ENCODE measurements at places on chromosomes 6 and 20.

DNA sequence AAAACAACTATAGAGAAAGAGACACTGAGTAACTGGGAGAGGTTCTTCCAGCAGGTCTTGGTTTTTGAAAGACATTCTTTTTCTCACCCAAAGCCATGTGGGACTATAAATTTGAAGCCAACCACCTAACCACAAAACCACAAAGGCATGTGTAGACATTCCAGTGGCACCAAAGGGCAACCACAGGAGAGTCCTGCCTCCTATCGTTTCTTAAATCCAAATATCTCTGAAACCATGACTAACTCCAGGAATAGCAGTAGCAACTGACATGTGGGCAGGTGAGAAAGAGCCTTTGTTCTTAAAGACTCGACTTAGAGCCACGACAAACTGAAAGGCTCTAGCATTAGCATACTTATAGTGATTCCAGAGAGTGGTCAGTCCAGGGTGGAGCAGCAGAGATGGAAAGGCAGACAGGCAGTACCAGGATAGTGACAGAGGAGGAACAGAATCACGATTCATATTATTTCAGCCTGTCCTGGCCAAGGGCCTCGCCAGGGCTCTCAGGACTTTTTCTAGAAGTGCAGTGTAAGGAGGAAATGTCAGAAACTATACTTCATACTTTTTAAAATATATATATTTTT is 9.4 kb upstream of the COL9A1 start:
- DNase-seq, result no peak

- DNase-seq, result peak; percentile 63
Measured at GRCh38 chr20:43925215-43925614, 10.6 kb downstream of the TOX2 start.

- DNase-seq, result no peak
Measured at GRCh38 chr20:57616143-57616951, 3.9 kb downstream of the ZBP1 start.

GRCh38 chr20:35828434-35828833 is 56.6 kb downstream of the PHF20 start:
- no peak for DNase-seq

DNA sequence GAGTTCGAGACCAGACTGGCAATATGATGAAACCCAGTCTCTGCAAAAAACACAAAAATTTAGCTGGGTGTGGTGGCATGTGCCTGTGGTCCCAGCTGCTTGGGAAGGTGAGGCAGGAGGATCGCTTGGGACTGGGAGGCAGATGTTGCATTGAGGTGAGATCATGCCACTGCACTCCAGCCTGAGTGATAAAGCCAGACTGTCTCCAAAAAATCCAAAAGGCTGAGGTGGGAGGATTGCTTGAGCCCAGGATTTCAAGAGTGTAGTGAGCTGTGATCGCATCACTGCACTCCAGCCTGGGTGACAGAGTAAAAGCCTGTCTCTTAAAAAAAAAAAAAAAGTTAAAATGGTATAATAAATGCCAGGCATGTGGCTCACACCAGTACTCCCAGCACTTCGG is 1.3 kb upstream of the PTCRA start:
- no peak for DNase-seq

- no peak for DNase-seq
Measured at GRCh38 chr6:56819604-56820003, 135.3 kb upstream of the BEND6 start.

DNA sequence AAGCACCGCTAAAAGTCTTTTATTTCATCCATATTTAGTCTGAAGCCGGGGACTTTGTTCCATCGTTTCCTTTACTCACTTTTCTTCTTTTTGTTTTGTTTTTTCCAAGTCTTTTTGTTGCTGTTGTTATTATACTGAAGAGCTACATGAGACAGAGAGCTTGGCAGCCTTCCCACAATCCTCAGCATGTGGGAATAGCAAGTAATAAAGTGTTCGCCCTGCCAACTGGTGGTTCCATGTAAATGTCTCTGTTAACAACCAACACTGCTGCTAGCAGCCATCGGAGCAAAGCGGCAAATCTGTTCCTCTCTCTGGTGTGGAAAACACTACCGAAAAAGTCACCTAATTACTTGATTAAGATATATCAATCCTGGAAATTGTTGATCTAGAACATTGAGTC is 437.8 kb upstream of the ID4 start:
- DNase-seq, result no peak

- no peak for DNase-seq
Measured at GRCh38 chr6:95095855-95096254, 481.5 kb upstream of the MANEA start.

DNA sequence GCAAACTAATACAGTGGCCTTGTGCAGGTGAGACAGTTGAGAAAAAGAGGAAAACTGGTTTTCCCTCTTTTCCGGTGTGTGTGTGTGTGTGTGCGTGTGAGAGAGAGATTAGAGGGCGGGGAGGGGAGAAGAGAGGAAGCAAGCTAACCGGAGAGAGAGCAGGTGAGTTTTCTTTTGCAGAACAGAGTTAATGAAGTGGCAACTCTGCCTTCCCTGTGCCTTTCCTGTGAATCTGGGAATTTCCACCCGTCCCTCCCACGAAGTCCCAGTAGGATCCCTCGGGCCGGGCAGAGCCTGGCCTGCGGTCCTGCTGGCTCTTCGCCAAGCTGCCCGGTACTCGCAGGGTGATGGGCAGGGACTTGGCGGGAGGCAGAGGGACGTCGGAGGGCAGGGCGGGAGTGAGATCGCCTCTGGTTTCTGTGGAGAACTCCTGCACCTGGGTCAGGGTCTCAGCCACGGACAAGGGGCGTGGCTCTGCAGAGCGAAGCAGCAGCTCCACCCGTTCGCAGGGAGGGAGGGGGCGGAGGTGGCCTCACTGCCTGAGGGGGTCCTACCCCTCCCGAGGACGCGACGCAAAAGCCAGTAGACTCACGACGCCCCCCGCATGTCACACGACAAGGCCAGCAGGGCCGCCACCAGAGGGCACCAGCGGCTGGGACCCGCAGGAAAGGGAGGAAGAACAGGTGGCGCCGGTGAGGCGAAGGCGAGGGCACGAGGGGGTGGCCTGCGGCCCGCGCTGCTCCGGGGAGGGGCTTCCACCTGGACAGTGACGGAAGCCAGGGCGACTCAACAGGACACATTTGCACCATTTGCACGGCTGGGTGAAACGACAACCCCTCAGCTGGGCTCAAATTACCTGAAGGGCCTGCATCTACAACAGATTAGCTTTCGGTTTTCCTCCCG is 51.2 kb upstream of the RNF182 start:
- peak; percentile 65 for DNase-seq

- DNase-seq, result no peak
Measured at GRCh38 chr6:87289571-87289970, 32.8 kb upstream of the SMIM8 start.

GRCh38 chr6:142918339-142919042 is 26.5 kb downstream of the HIVEP2 start:
- no peak for DNase-seq

GRCh38 chr20:43863330-43863729 is 51.3 kb upstream of the TOX2 start:
- DNase-seq, result no peak

DNA sequence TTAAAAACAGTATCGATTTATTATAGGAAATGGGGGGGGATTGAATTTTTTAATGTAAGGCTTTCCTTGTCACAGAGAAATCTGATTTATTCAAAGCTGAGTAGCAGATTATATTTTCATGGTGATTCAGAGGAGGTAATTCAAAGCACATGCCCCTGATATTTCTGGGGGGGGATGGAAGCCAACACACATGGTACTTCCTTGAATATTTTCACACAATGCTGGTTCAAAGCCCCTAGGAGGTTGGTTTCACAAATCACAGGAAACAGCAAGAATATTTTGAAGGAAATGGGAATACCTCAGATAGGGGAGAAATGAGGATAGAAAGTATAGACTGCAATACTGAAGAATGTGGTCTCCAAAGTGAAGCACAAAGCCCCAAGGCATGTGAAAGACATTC is 98.8 kb downstream of the RTN4IP1 start:
- no peak for DNase-seq

DNA sequence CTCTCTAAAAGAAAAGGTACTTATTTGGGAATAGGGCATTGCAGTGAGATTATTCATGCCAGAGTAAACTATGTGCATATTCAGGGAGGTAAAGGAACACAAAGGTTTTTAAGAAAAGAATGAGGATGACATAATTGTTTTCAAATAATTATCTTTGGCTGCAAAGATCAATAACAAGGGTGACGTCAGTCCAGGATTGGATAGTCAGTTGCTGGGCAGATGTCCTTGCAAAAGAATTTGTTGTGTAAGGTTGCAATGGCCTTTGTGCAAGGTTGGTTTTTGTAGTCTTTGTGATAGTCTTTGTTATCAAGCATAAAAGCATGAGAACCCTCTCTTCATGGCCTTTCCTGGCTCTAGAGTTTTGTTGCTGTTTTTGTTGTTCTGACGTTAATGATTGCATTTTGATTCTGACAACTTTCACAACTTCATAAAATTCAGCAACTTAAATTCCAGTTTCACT is 17.7 kb downstream of the LOC128125822 start:
- no peak for DNase-seq

GRCh38 chr20:36526521-36527011 is 14.8 kb upstream of the MYL9 start:
- no peak for DNase-seq

GRCh38 chr6:32842690-32843089 is 1.2 kb downstream of the PSMB8 start:
- no peak for DNase-seq

DNA sequence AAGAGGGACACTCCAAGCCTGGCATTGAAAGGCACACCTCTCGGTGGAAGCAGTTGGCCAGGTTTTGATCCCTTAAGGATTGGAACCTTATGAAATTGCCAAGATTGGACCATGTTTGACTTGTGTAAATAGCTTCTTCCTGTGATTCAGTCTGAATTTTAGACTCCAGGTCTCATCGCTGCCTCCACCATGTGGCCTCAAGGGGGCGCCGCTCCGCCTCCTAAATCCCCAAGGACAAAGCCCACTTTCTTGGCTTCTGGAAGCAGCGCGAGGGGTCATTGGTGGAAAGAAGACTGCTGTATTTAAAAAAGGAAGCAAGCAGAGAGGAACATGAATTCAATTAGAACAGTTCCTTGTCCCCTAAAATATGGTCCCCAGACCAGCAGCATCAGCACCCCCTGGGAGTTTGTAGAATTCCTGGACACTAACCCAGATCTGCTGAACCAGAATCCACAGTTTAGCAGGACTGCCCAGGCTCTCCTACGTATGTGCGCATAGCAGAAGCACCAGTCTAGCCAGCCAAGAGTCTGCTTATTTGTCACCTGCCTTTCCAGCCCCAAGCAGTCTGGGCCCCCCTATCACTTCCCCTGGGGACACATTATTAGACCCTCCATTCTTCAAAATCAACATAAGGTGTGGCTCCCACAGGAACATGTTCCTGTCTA is 108.5 kb downstream of the LY86 start:
- DNase-seq, result no peak

- DNase-seq, result no peak
Measured at GRCh38 chr6:72040111-72040510, 153.8 kb downstream of the RIMS1 start.

- no peak for DNase-seq
Measured at GRCh38 chr6:24517659-24518543, 23.1 kb downstream of the ALDH5A1 start.

- DNase-seq, result no peak
Measured at GRCh38 chr20:25178563-25179438, 16.7 kb upstream of the ENTPD6 start.

- no peak for DNase-seq
Measured at GRCh38 chr6:109202409-109203264, 107.3 kb downstream of the CEP57L1 start.

- DNase-seq, result no peak
Measured at GRCh38 chr20:18224968-18225568, 63.3 kb upstream of the ZNF133 start.

DNA sequence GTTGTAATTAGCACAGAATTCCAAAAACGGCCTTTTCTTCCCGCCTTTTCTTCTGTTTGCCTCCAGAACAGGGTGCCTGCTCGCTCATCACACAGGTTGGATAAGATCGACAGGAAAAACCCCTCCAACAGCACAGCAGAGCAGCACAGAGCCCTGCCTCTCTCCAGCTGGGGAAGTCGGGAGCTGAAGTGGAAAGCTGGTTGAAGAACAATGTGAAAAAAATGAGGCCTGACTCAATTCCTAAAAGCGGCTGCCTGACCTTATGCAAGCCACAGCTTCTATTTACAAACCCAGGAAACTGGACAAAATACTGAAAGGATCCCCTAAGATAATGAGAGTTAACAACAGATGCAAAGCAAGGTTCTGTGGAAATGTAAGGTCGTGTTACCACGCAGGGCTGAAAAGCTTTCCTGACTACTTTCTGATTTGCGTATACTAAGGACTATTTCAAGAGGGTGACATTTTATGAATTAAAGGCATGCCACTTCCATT is 116.9 kb downstream of the TTLL2 start:
- no peak for DNase-seq

DNA sequence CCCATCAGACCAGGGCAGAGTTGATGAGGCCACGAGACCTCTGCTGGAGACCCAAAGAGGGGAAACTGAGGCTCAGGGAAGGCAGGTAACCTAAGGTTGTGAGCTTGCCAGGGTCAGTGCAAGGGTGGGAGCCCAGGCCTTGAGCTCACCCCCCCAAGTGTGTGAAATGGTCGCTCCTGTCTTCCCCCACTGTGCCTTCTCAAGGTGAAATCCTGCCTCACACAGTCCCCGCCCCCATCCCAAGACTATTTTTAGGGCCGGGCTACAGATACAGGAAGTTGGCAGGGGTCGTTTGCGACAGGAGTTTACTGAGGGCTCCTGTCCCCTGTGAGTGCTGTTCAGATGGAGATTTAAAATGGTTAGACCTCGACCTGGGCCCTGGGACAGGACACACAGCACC is 18.7 kb upstream of the GATA5 start:
- DNase-seq, result no peak

DNA sequence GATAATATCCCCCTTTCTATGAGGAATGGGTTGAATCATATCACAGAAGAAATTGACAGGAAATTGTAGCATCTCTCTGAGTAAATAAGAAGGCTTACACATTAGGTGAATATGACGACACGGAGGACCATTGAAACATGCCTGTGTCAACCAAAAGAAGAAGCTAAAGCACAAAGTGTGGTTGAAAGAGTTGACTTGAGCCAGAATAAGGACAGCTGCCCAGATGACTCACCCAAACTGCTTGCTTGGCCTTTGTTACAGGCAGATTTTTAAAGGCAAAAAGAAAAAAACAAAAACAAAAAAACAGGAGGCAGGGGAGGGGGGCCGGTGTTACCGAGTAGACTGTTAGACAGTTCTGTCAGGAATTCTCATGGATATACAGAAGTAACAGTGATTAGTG is 129.8 kb upstream of the EDN1 start:
- DNase-seq, result no peak

- DNase-seq, result no peak
Measured at GRCh38 chr20:34328928-34329677, 25.9 kb upstream of the AHCY start.

- DNase-seq, result no peak
Measured at GRCh38 chr6:71228461-71229041, 60.1 kb upstream of the OGFRL1 start.

DNA sequence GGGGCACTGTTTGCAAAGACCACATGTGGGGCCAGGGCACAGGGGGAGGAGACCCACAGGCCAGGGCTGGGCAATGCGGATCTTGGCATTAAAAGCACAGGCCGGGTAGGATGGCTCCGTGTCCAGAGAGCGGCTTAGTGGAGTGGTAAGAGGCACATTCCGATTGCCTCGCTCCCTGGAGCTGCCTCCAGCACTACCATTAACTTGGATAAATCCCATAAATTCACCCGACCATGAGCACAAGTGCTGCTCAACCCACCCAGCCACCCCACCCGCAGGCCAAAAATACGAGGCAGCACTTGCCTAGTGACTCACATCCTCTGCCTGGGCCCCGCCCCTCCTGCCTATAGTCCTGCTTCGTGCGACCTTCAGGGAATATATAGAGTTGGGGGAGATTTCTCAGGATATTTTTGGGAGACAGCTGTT is 67.5 kb upstream of the QKI start:
- DNase-seq, result no peak
